Neural progenitor cell (in vitro differentiated cells): ENCODE measurements at places on chromosomes 16 and 17.

- no peak overlapping the region for H3K4me3 ChIP-seq
- no peak for DNase-seq
- H3K27ac ChIP-seq = no peak overlapping the region
- no peaks in the 10 kb centered on the region for H3K36me3 ChIP-seq
- H3K4me1 ChIP-seq = peaks cover 17% of the 10 kb centered on the region
These were observed 39.1 kb downstream of the CPNE2 start for GRCh38 chr16:57131351-57131970.

DNA sequence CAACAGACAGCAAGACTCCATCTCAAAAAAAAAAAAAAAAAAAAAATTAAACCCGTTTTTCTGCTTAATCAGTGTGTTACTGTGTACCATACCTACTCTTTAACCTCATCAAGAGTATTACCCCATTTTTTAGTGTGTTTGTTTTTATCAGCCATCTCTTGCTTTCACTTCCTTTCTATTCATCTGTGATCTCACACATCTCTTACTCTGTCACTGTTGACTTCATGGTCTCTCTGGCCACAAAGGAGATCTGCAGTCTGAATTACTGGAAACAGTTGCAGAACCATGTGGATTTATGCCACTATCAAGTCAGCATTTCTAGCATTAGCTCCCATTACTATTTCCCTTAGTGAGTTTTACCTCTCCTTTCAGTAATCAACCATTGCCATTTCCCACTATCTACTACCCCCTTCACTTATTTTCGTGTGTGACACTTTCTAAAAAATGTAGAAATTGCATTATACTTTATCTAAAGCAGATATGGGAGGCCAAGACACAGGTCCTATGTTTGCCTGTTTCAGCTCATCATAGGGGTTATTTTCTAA is 20.1 kb downstream of the NDEL1 start:
- no peaks in the 10 kb centered on the region for H3K4me1 ChIP-seq
- DNase-seq = no peak
- peaks cover 7% of the 10 kb centered on the region for H3K36me3 ChIP-seq
- H3K4me3 ChIP-seq = no peak overlapping the region
- no peaks in the 10 kb centered on the region for H3K27me3 ChIP-seq

DNA sequence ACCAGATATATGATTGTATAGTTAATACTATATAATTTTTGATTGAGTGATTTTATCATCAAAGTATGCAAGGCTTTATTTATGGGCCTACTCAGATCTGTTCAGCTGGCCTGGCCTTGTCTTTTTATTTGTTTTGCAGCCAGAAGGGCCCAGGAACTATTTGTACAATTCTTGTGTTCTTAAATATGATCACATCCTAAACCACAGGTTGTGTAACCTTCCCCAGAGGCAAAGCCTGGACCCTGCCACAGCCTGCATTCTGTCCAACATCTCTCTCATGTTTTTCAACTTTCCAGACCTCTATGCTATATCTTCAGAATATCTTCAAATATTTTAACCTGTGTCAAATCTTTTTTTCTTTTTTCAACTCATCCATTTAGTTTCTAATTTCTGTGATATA is 410.4 kb upstream of the MON1B start:
- no peak for DNase-seq
- H3K4me3 ChIP-seq = no peak overlapping the region
- no peak overlapping the region for H3K27ac ChIP-seq
- H3K27me3 ChIP-seq = no peaks in the 10 kb centered on the region
- no peaks in the 10 kb centered on the region for H3K36me3 ChIP-seq
- H3K4me1 ChIP-seq = no peaks in the 10 kb centered on the region

DNA sequence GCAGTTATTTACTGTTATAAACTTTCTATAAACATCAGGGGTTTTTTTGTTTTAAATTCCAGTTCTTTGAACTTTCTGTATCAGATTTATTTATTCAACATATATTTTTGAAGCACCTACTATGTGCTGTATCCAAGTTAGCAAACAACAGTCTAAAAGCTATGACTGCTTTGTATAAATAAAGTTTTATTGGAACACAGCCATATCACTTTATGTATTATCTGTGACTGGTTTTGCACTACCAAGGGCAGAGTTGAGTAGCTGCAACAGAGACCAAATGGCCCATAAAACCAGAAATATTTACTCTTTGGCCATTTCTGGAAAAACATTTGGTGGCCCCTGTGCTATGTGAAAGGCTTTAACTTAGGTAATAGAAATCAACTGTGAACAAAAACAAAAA is 110.2 kb upstream of the ERCC4 start:
- no peaks in the 10 kb centered on the region for H3K36me3 ChIP-seq
- H3K27ac ChIP-seq = no peak overlapping the region
- H3K4me1 ChIP-seq = peaks cover 23% of the 10 kb centered on the region
- H3K27me3 ChIP-seq = no peaks in the 10 kb centered on the region
- DNase-seq = no peak
- H3K4me3 ChIP-seq = no peak overlapping the region

DNA sequence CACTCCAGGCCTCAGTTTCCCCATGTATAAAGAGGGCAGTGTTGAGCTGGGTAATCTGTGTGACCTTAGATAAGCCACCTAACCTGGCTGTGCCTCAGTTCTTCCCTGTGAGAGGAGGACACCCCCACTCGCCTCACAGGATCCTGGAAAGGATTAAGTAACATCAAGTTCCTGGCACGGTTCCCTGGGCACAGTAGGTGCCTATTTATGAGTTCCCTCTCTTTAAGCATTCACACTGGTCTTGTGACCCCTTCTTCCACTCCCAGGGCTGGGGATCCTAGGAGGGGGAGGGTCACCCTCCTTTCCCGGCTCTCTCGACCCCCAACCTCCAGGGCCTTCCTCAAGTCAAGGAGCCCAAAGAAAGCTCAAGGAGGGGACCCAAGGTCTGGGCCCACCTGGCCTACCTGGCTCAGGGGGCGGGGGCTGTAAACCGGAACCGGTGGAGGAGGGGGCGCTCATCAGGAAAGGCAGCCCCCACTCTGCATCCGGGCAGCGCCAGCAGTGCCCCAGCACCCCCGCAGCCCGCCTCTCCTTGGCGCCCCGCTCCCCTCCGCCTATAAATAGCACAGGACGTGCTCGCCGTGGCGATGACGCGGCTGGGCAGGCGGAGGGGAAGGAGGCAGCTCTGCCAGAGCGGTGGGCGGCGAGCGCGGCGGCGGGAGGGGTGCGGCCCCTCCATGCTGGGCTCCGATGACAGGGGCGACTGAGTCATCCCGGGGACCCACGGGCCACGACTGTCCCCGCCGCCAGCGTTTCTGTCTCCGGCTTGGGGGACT is 9.4 kb downstream of the RPL19 start:
- peak; percentile 57 for DNase-seq
- peaks cover 28% of the 10 kb centered on the region for H3K4me1 ChIP-seq
- H3K4me3 ChIP-seq = peak overlapping the region; percentile 43
- H3K27me3 ChIP-seq = peaks cover 26% of the 10 kb centered on the region
